ENCODE measurements at places on chromosomes 12 and 14.

DNA sequence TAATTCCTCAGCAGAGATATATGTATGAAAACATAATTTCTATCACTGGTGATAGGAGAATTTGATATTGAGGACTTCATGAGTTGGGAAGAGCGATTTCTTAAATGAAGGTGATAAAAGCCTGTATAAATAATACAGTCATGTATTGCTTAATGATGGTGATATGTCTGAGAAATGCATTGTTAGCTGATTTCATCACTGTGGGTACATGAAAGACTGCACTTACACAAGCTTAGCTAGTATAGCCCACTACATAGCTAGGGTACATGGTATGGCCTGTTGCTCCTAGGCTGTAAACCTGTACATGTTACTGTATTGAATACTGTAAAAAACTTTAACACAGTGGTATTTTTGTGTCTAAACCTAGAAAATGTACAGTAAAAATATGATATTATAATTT, 63.4 kb downstream of the ANO4 start:
- H3K4me1 ChIP-seq: no peaks in the 10 kb centered on the region
- no peaks in the 10 kb centered on the region for H3K36me3 ChIP-seq
- no peak overlapping the region for H3K27ac ChIP-seq
- H3K4me3 ChIP-seq: no peak overlapping the region

DNA sequence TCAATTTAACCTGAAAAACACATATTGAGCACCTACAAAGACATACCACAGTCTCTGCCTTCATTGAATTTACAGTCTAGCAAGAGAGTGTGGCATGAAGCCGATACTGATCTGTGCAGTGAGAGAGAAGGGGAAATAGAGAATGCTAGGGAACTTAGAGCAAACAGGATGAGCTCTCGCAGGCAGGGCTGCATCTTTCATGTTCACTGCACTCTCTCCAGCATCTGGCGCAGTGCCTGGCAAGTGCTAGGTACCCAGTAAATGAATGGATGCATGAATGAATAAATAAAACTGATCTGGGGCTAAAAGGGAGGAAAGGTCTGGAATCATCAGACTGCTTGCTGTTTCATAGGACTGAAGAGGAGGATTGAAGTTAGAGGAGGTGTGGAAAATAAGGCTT, 256.5 kb upstream of the NPAS3 start:
- no peaks in the 10 kb centered on the region for H3K36me3 ChIP-seq
- DNase-seq: no peak
- no peak overlapping the region for H3K27ac ChIP-seq
- H3K4me1 ChIP-seq: no peaks in the 10 kb centered on the region

- no peak for DNase-seq
- no peaks in the 10 kb centered on the region for H3K36me3 ChIP-seq
- H3K4me3 ChIP-seq: no peak overlapping the region
- H3K4me1 ChIP-seq: peaks cover 44% of the 10 kb centered on the region
Measured at GRCh38 chr14:68574906-68575305, 218.0 kb downstream of the ZFP36L1 start.

- H3K4me3 ChIP-seq: peak overlapping the region; percentile 60
- DNase-seq: no peak
- H3K27me3 ChIP-seq: no peaks in the 10 kb centered on the region
- peak overlapping the region; percentile 93 for H3K27ac ChIP-seq
- peaks cover 9% of the 10 kb centered on the region for H3K4me1 ChIP-seq
Measured at GRCh38 chr12:120316798-120317223, 10.8 kb downstream of the PLA2G1B start.

DNA sequence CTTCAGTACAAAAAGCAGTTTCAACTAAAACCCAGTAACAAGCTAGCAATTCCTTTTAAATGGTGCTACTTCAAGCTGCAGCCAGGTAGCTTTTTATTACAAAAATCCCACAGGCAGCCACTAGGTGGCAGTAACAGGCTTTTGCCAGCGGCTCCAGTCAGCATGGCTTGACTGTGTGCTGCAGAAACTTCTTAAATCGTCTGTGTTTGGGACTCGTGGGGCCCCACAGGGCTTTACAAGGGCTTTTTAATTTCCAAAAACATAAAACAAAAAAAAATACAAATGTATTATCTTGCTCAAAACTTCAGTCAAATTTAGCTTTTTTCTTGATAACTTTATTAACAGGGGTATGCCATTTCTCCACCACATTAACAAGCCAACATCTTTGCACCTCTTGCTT, 3.6 kb upstream of the CLEC4E start:
- H3K27ac ChIP-seq: no peak overlapping the region
- no peaks in the 10 kb centered on the region for H3K27me3 ChIP-seq
- no peaks in the 10 kb centered on the region for H3K4me1 ChIP-seq
- DNase-seq: no peak
- H3K4me3 ChIP-seq: no peak overlapping the region
- no peaks in the 10 kb centered on the region for H3K36me3 ChIP-seq

DNA sequence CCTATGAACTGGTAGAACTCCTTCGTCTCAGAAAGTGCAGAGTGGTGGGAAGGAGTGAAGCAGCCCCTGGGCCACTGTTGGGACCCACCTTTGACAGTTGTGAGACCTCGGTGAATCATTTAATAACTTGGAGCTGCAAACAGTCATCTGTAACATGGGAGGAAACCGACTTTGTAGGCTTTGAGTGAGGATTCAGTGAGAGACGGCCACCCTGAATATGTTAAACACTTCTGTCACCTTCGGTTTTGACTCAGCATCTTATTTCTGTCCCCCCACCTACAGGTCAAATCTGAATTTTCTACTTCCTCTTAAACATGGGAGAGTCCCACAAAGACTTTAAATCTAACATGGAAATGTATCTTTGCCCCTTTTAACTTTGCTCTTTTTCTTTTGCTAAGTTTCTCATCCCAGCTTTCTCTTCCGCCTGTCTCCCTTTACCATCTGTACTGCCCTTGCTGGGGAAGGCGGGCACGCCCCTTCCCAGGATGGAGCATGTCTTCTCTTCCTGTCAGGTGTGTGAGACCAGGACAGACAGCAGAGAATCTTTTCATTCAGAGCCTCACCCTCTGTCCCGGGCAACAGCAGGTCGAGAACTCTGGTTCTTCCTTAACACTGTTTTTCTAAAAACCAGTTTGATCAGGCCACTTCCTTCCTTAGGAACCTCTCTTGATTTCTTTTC, 37.1 kb downstream of the ZC3H14 start:
- no peaks in the 10 kb centered on the region for H3K27me3 ChIP-seq
- H3K4me3 ChIP-seq: no peak overlapping the region
- H3K4me1 ChIP-seq: no peaks in the 10 kb centered on the region
- H3K27ac ChIP-seq: no peak overlapping the region
- peaks cover 4% of the 10 kb centered on the region for H3K36me3 ChIP-seq

- no peak for DNase-seq
- no peak overlapping the region for H3K4me3 ChIP-seq
- H3K4me1 ChIP-seq: peaks cover 3% of the 10 kb centered on the region
- no peaks in the 10 kb centered on the region for H3K27me3 ChIP-seq
Measured at GRCh38 chr14:52738409-52738808, 8.4 kb downstream of the STYX start.

- H3K27me3 ChIP-seq: no peaks in the 10 kb centered on the region
- DNase-seq: no peak
- H3K4me3 ChIP-seq: no peak overlapping the region
- peaks cover 8% of the 10 kb centered on the region for H3K4me1 ChIP-seq
- no peaks in the 10 kb centered on the region for H3K36me3 ChIP-seq
Measured at GRCh38 chr12:94290353-94290752, 142.0 kb downstream of the PLXNC1 start.

GRCh38 chr12:2486796-2487195, 308.0 kb upstream of the FKBP4 start:
- no peak for DNase-seq
- no peak overlapping the region for H3K4me3 ChIP-seq
- H3K4me1 ChIP-seq: peaks cover 34% of the 10 kb centered on the region

- no peaks in the 10 kb centered on the region for H3K4me1 ChIP-seq
- DNase-seq: no peak
- H3K27ac ChIP-seq: no peak overlapping the region
- H3K36me3 ChIP-seq: peaks cover 39% of the 10 kb centered on the region
Measured at GRCh38 chr12:113392520-113392919, 11.2 kb downstream of the SDS start.

DNA sequence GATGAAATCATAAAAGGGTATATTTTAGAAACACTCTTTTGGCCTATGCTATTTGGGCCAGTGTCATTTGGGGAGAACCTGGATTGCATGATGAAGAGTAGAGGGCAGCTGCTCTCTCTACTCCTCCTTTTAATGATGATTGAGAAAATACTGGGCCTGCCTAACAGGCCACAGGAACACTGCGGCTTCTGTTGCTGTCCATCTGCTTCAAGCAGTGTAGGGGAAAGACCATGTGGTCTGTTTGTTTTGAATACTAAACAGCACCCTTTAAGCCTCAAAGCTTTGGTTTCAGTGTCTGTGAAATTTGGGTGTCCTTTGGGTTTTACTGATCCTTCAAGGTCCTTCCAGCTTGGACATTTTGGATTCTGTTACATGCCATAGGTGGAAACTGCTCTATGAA, 78.0 kb downstream of the TTC6 start:
- H3K4me1 ChIP-seq: no peaks in the 10 kb centered on the region
- no peaks in the 10 kb centered on the region for H3K27me3 ChIP-seq
- no peak for DNase-seq
- no peaks in the 10 kb centered on the region for H3K36me3 ChIP-seq

DNA sequence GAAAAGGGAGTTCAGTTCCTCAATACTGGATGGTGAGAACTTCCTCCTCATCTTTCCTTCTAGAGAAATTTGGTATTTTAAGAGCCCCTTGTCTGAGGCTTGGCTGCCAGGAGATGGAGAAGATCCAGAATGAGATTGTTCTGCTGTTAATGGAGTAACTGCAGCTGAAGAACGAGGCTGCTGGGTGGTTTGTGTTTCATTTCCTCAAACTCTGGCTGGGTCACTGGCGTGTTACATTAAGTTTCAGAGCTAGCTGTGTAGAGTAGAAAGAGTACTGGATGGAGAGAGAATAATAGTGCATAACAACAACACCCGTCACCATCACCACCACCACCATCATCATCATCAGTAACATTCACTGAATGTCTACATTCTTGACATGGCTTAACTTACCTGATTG, 325.0 kb upstream of the TBX3 start:
- DNase-seq: no peak
- H3K36me3 ChIP-seq: no peaks in the 10 kb centered on the region

DNA sequence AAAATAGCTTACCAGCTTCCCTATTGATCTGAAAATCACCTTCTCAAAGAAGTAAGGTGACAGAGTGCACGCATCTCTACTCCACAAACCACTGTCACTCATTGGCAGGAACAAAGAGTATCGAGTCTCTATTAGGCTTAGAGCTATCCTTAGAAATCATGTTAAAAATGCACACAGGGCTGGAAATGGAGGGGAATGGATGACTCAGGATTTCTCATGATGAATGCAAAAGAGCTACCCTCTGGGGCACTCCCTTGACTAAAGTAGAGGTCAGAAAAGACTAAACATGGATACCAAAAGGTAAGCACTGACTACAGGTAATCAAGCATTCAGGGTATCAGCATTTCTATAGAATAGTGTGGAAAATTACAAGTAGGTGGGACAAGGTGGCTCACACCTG, 96.1 kb upstream of the ANO4 start:
- no peaks in the 10 kb centered on the region for H3K4me1 ChIP-seq
- no peak overlapping the region for H3K4me3 ChIP-seq
- DNase-seq: no peak
- H3K27ac ChIP-seq: no peak overlapping the region
- H3K27me3 ChIP-seq: no peaks in the 10 kb centered on the region
- H3K36me3 ChIP-seq: no peaks in the 10 kb centered on the region

DNA sequence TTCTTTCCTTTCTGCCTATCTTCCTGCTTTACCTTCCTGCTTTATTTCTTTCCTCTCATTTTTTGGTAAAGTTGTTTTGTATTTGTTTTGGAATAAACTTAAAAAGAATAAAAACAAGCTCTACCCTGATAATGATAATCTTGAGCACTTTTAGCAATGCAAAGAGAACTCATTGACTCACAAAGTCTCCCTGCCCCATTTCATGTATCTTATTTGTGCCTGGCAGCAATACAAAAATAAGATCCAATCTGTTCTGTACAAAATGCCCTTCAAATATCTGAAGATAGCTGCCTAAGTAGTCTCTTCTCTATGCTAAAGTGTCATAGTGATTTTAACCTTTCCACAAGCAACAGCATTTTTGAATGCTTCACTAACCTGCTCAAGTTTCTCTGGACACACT, 31.1 kb upstream of the ETNK1 start:
- no peak overlapping the region for H3K27ac ChIP-seq
- no peak overlapping the region for H3K4me3 ChIP-seq
- H3K4me1 ChIP-seq: no peaks in the 10 kb centered on the region
- H3K36me3 ChIP-seq: no peaks in the 10 kb centered on the region

DNA sequence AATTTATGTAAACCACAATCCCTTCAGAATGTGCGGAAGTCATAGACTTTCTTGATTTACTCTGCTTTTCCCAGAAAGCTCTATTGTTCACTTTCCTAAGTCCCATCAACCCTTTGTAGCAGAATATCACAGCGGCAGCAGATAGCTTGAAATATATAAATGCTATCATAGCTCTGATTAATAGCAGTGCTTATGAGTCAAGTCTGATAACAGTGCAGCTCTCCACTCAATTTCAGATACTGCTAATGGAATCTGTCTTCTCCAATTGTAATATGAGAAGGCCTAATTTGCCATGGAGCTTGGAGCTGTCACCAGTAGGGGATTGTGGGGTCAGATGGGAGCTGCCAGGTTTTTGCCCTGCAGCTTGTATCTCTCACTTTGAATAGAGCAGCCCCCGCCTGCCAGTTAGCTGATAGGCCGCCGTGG, 10.9 kb downstream of the TMEM260 start:
- no peak overlapping the region for H3K27ac ChIP-seq
- H3K4me1 ChIP-seq: no peaks in the 10 kb centered on the region
- no peaks in the 10 kb centered on the region for H3K27me3 ChIP-seq
- H3K36me3 ChIP-seq: peaks cover 62% of the 10 kb centered on the region

DNA sequence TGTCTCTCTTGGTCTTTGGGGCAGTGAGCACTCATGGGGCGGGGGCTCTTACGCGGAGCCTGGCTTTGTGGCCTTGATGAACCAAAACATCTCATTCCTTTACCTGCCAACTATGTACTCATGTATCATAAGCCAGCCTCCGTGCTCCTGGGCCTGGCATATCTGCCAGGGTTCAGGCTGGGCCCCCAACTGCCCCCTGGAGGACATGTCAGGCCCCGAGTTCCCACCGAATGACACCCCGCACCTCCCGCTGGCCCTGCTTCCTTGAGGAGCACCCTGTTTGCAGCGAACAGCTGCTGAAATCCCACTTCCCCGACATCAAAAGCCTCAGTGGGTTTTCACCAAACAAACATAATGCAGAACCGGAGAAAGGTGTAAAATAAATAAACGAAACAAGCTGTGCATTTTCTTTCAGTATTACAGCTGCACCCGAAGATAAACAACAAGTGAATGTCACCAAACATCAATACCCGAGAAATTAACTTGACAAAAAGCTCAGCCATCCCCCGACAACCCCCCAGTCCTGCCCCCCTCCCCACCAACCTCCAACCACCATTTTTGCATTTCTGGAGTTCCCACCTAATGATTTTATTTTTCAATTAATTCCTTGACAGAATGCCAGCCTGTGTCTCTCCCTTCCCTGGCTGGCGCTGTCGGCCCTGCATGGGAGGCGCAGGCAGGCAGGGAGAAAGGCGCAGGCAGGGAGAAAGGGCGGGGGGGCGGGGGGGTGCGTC, 139.2 kb downstream of the RBM19 start:
- H3K4me3 ChIP-seq: no peak overlapping the region
- no peak for DNase-seq
- H3K27me3 ChIP-seq: no peaks in the 10 kb centered on the region
- H3K27ac ChIP-seq: no peak overlapping the region
- no peaks in the 10 kb centered on the region for H3K4me1 ChIP-seq
- H3K36me3 ChIP-seq: no peaks in the 10 kb centered on the region

Data from esophagus squamous epithelium (tissue), 5 donors.